ENCODE measurements at places on chromosomes 1 and 21. TPM values are rescaled to one million over a fixed set of nuclear protein-coding genes. Genes with fewer than 3 reads are reported as not detected.

The TMEM35B gene
- 8.4 TPM for total RNA-seq

The CNR2 gene
- not detected for total RNA-seq

The SAMD11 gene
- 0.53 TPM for total RNA-seq

The RGS13 gene
- not detected for total RNA-seq

The TMEM240 gene
- total RNA-seq = 0.64 TPM

The KCNE2 gene
- total RNA-seq = not detected
